ENCODE measurements at places on chromosomes 11 and 22. TPM values are rescaled to one million over a fixed set of nuclear protein-coding genes. Genes with fewer than 3 reads are reported as not detected.

The NRXN2 gene
- total RNA-seq = 8.5 TPM

The LRP4 gene
- total RNA-seq = 25.6 TPM

The POTEH gene
- total RNA-seq = not detected

DNA sequence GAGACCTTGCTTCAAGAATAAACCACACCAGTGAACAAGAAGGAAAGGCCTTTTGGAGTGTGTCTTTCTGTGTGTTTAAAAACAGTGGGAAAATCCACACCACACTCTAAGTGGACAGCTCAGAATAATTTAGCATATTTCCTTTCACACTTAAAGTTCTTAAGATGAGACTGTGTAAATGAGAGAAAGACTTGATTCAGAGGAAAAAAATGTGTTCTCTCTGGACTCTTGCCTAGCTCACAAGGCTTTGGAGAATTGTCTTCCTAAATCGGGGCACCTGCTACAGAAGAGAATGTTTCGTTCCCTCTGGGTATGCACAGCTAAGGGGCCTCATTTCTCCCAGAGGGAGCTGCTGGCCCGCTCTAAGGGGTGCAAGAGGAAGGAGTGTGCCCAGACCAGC is 28.4 kb upstream of the CRTAM start:
- no peak for DNase-seq

DNA sequence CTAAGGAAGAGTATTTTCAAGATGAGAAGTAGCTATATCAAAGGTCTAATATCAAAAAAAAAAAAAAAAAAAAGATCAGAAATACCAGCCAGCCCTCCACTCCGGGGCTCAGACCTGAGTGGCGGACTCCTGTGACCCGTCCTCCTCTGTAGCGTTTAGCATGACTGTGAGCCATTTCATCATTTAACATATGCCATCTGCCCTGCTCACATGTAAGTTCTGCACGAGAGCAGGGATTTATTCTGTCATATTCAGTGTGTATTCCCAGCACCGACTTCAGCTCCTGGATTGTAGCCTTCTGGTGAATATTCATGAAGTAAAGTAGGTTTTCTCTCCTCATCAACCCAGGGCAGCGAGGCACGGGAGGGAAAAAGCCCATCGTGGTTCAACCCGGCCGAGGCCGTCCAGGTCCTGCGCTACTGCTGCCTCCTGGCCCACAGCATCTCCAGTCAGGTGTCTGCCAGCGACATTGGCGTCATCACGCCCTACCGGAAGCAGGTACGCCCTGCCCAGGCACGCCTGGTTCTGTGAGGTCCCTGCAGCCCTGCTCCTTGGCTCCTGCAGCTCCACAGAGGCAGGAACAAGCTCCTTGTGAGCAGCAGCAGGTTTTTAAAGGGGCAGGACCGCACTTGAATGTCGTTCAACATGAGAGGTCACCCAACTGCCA is 12.7 kb upstream of the PANX2 start:
- no peak for DNase-seq

DNA sequence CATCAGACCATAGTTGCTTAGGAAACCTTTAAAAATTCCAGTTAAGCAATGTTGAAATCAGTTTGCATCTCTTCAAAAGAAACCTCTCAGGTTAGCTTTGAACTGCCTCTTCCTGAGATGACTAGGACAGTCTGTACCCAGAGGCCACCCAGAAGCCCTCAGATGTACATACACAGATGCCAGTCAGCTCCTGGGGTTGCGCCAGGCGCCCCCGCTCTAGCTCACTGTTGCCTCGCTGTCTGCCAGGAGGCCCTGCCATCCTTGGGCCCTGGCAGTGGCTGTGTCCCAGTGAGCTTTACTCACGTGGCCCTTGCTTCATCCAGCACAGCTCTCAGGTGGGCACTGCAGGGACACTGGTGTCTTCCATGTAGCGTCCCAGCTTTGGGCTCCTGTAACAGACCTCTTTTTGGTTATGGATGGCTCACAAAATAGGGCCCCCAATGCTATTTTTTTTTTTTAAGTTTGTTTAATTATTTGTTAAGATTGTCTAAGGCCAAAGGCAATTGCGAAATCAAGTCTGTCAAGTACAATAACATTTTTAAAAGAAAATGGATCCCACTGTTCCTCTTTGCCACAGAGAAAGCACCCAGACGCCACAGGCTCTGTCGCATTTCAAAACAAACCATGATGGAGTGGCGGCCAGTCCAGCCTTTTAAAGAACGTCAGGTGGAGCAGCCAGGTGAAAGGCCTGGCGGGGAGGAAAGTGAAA is 73.4 kb downstream of the NCAPD3 start:
- no peak for DNase-seq

- no peak for DNase-seq
These were observed 170.4 kb downstream of the ETS1 start for GRCh38 chr11:128416976-128417375.

DNA sequence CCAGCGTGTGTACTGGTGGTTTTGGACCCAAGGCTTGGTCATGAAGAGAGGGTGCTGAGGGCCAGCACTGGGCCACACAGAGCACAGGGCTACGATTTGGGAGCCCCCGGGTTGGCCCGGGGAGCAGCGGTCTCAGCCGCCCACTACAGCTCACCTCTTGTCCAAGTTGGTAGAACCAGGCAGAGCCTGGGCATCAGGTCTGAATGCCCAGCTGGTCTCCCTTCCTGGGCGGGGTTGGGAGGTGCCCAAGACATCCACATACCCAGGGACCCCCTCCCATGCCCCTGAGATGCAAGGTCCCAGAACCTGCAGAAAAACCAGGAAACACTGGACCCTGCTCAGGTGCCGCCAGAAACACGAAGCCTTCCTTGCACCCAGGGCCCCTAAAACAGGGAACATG is 18.0 kb downstream of the CELSR1 start:
- no peak for DNase-seq
